ENCODE measurements at places on chromosomes 11 and 22. TPM values are rescaled to one million over a fixed set of nuclear protein-coding genes. Genes with fewer than 3 reads are reported as not detected.

Gene CCDC15
- 7.4 TPM for total RNA-seq

Gene MACROD1
- 58.8 TPM for total RNA-seq

Gene ZP1
- total RNA-seq: not detected

Gene CALCA
- total RNA-seq: not detected

Gene RAB39A
- 0.72 TPM for total RNA-seq

Gene SEZ6L
- 0.92 TPM for total RNA-seq

Gene PLEKHB1
- total RNA-seq: 4.5 TPM

Gene OR51B5
- not detected for total RNA-seq

Gene ACRV1
- not detected for total RNA-seq

Gene MAPK8IP2
- 1.2 TPM for total RNA-seq

Gene P2RX6
- 19.3 TPM for total RNA-seq

Gene OR52A1
- total RNA-seq: not detected

Gene RCN1
- 97.8 TPM for total RNA-seq

Gene MS4A6A
- total RNA-seq: 24.4 TPM

- DNase-seq: no peak
Observed at GRCh38 chr11:33558097-33558496, 142.5 kb downstream of the C11orf91 start.

- DNase-seq: no peak
Observed at GRCh38 chr11:4039011-4039410, 55.6 kb upstream of the RRM1 start.

GRCh38 chr11:95575517-95575916 lies 214.1 kb downstream of the FAM76B start:
- peak; percentile 24 for DNase-seq

DNA sequence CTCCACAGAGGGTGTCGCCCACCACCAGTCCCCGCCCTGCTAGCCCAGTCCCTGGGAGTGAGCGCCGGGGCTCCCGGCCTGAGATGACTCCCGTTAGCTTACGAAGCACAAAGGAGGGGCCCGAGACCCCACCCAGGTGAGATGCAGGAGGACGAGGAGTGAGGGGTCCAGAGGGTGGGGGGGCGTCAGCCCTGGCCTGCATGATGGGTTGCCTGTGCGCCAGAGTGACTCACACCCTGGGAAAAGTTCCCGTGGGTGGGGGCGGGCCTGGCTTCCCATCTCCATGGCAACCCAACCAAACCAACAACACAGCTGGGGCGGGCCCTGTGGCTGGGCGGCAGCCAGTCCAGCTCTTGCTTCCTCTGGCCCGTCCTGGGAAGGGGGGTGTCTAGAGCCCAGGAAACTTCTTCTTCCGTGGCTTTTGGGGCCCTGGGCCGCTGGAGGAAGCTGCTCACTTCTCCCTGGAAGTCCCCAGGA lies 4.5 kb downstream of the GAS2L1 start:
- peak; percentile 98 for DNase-seq

- peak; percentile 11 for DNase-seq
Observed at GRCh38 chr22:49289822-49290679, 537.6 kb downstream of the BRD1 start.

DNA sequence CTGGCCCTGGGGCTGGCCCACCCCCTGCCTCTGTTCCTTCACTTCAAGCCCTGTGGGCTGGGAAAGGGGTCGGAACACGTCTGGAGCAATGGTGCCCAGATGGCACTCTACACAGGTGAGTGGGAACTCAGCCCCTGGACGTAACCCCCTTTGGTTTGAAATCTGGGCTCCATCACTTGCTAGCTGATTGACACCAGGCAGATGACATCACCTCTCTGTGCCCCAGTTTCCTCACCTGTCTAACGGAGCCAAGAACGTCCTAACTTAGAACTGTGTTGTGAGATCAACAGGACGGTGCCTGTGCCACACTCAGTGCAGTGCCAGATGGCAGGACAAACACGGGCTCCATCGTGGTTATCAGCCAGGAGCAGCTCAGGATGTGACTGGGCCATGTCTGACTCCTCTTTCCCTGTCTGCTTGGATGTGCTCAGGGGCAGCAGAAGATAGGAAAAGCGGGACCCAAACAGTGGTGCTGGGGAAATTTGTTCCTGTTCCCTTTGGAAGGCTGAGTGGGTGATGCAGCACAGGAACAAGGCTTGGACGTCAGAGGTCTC lies 24.4 kb downstream of the NPTXR start:
- DNase-seq: no peak

- no peak for DNase-seq
Observed at GRCh38 chr11:45423036-45423435, 136.9 kb upstream of the SYT13 start.

GRCh38 chr11:19525276-19525675 lies 187.4 kb upstream of the NAV2 start:
- no peak for DNase-seq

- no peak for DNase-seq
Observed at GRCh38 chr11:48020092-48020755, 39.9 kb downstream of the PTPRJ start.

- DNase-seq: no peak
Observed at GRCh38 chr11:131884461-131885073, 514.2 kb downstream of the NTM start.

GRCh38 chr22:36733271-36733670 lies 29.7 kb upstream of the CACNG2 start:
- DNase-seq: no peak

DNA sequence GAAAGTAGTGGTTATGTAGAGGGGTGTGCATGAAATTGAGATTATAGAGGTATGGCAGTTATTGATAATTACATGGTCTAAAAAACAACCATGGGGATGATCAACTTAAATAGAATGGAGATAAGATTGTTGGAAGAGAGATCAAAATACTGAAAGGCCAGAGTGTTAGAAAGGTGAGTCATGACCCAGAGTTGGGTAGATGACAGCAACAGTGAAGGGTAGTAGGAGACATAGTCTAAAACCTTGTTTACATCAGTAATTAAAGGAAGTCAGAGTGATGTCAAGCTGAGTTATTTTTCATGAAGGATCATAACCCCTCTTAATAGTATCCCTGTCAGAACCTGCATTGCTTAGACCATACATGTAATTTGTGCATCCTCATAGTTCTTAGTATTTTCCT lies 110.9 kb downstream of the ELP4 start:
- DNase-seq: no peak

- DNase-seq: peak; percentile 71
Observed at GRCh38 chr11:14380947-14381561, 22.1 kb upstream of the RRAS2 start.

- peak; percentile 60 for DNase-seq
Observed at GRCh38 chr11:92707173-92707619, 262.3 kb upstream of the MTNR1B start.

DNA sequence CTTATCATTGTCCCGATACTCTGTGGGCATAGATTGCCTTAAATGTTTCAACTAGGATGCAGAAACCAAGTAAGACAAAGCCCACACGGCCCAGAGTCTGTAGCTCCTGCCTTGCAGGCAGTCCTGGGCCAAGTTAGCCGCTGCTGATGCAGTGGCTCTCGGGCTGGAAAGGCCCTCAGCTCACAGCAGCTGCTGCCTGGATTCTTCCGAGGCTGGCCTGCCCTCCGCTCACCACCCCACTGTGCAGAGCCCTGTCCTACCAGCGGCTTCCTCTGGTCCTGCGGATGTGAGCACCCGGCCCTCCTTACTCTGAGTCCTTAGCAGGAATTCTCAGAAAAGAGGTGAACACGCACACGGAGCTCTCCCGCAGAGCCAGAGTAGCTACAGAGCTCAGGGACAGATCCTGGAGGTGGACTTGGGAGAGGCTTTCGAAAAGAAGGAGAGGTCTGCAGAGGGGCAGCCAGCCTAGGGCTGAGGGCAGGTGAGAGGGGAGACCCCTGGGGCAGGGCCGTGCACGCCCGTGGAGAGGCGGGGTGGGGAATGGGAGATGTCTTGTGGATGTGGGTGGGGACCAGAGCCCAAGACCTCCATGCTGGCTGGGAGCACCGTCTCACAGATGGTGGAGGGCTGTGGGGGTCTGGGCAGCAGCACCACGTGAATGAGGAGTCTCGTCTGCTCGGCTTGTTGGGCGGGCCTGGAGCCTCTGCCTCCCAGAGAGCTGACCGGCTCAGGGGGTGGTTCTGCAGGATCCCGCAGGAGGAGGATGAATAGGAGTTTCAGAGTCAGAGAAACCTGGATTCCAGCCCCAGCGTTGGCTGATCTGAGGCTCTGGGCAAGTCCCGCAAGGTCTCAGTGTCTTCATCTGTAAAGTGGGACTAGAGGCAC lies 117.4 kb upstream of the B3GAT1 start:
- no peak for DNase-seq

DNA sequence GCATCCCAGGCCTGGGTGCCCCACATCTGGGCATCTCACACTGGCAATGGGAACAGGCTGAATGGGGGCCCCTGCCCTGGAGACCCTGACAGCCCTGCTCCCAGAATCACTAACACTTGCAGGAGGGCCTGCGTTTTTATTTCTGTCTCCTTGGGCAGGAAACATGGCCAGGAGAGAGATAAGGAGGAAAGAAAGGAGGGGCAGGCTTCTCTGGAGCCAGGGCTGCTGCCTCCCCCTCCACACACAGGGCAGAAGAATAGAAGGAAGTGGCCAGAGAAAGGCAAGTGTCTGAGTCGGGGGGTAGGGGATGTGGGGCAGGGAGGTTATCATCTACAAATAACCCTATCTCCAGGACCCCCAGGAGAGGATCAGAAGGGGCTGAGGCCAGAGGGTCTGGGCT lies 25.5 kb upstream of the TSPAN18 start:
- no peak for DNase-seq

DNA sequence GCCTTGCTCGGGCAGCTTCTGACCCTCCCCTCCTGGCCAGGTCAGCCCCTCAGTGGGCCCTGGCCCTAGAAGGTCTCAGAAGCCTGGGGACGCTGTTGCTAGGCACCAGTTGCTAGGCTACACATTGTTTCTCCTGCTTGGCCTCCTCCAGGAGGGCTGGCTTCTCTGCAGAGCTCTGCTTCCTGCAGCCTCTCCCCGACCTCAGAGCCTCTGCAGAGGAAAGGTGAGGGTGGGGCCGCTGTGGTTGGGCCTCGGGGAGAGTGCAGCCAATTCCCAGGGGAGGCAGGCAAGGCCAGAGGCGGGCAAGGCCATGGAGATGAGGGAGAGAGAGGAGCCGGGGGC lies 27.6 kb upstream of the LRRC10B start:
- DNase-seq: peak; percentile 59

DNA sequence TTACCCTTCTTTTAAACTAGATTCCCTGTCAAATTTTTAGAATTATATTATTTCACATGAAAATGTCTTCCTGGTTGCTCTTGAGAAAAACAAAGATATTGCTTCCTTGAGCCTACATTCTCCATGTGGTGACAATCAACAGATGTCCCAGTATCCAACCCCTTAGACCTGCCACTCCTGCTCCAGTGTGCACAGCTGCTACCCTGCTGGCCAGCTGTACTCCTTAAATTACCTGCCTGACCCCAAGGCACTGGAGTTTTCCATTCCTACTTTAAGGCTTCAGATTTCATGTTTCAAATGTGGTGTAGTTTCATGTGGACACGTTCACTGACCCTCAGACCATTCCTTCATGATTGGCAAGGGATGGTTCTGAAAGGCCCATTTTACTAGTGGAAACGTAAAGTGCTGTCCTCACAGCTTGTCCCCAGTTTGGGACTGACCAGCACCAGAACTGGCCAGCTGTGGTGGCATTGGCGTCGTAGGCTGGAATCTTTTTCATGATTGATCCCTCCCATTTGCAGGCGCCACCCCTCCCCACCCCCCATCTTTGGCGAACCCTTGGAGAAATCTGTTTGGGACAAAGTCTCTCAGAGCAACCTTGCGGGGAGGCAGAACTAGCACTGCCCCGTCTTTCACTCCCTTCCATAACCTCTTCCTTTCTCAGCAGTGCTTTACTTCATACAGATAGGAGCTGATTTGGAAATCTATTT lies 123.5 kb downstream of the DBX1 start:
- no peak for DNase-seq

GRCh38 chr11:35784699-35785098 lies 122.1 kb downstream of the TRIM44 start:
- DNase-seq: no peak

GRCh38 chr22:23289130-23289503 lies 108.8 kb downstream of the BCR start:
- DNase-seq: no peak

- no peak for DNase-seq
Observed at GRCh38 chr11:4699697-4700435, 2.2 kb upstream of the OR51E2 start.

DNA sequence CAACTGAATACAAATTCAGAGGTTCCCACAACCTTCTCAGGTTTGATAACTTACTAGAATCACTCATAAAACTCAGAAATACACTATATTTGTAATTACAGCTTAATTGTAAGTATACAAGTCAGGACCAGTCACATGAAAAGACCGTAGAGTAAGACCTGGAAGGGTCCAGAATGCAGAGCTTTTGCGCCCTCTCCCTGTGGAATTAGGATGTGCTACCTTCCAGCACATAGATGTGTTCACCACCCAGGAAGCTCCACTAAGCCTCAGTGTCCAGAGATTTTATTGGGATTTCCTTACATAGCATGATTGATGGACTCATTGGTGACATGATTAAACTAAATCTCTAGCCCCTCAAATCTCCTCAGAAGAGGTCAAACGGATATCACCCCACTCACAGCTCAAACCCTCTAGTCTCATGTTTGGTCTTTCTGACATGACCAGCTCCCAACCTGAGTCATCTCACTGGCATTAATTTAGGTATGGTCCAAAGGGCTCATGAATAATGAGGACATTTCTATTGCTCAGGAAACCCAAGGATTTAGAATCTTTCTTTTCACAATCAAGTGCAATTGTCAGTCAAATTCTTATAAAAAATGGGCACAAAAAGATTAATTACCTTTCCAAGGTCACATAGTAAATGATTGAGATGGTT lies 77.2 kb upstream of the UBASH3B start:
- no peak for DNase-seq

GRCh38 chr11:898540-899190 lies 11.9 kb downstream of the CHID1 start:
- no peak for DNase-seq

GRCh38 chr22:30640361-30640760 lies 4.8 kb downstream of the SLC35E4 start:
- DNase-seq: no peak

GRCh38 chr11:77165066-77165465 lies 37.0 kb downstream of the MYO7A start:
- no peak for DNase-seq

- DNase-seq: no peak
Observed at GRCh38 chr11:81888391-81888790, 845.3 kb downstream of the FAM181B start.

DNA sequence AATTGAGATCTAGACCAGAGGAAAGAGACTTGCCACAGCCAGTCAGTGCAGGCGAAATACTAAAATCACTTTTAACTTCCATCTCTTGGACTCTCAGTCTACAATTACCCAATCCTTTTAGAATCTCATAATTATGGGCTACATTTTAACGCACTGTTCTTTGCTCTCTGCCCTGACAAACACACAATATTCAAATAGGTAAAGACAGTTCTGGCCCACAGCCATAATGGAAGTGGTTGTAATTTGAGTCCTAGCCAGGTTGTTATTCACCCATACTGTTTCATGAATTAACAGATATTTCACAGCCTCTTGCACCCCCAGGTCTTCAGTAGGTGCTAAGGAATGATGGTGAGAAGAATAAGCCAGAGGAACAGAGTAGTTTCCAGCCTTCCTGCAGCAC lies 830 bp downstream of the C11orf97 start:
- DNase-seq: no peak

GRCh38 chr11:104005234-104005855 lies 31.1 kb upstream of the DDI1 start:
- peak; percentile 7 for DNase-seq

Data from tongue (tissue), 3 donors.